ENCODE measurements at places on chromosomes 2 and 18.

GRCh38 chr18:73549236-73549635 is 598.4 kb downstream of the FBXO15 start:
- no peak for DNase-seq

DNA sequence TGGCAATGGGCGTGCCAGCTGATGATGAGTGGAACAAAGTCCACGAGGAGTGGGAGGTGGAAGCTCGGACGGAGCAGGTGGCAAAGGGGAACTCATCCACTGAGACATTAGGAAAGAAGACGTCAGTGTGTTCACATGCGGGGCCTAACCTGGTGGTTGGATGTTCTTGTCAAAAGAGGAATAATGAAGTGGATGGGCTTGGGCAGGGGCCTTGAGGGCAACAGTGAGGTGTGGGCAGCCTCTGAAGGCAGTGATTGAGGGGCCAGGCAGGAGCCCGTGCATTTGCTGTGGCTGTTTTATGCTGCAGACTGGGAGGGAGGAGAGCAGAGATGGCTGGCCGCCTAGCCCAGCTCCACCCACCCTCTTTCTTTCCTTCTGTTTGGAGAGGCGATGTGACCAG is 74.5 kb downstream of the LRRC30 start:
- no peak for DNase-seq

- DNase-seq, result peak; percentile 23
These were observed 65.8 kb upstream of the EML6 start for GRCh38 chr2:54657664-54658083.

- DNase-seq, result no peak
These were observed 472 bp downstream of the SLC20A1 start for GRCh38 chr2:112646102-112646719.

- no peak for DNase-seq
These were observed 9.9 kb downstream of the PRKAG3 start for GRCh38 chr2:218821605-218822211.

- no peak for DNase-seq
These were observed 33.3 kb upstream of the CXCR4 start for GRCh38 chr2:136151021-136151971.

All from stimulated activated CD4-positive, alpha-beta T cell treated with anti-CD3 and anti-CD28 coated beads, Interleukin-1b, Interleukin-23, amount 100 ng/mL, for 48 hours (primary cell).